Left lung (tissue), 14 donors: ENCODE measurements at places on chromosomes 11 and 22. TPM values are rescaled to one million over a fixed set of nuclear protein-coding genes. Genes with fewer than 3 reads are reported as not detected.

Gene LRRC55
- 3.9 TPM for polyA plus RNA-seq

Gene OR51E2
- polyA plus RNA-seq = 0.18 TPM

Gene OR10A2
- polyA plus RNA-seq = 0.06 TPM

Gene SYT13
- 4.2 TPM for polyA plus RNA-seq

Gene CRYBB2
- 1.0 TPM for polyA plus RNA-seq

Gene FOLR2
- polyA plus RNA-seq = 17.6 TPM

Gene TIMM10B
- 29.6 TPM for polyA plus RNA-seq

Gene PTPRJ
- 14.9 TPM for polyA plus RNA-seq

Gene RFPL2
- not detected for polyA plus RNA-seq

Gene SYT8
- polyA plus RNA-seq = 1.9 TPM

Gene TTLL1
- 19.1 TPM for polyA plus RNA-seq

Gene MUC2
- polyA plus RNA-seq = 0.03 TPM

Gene RAG2
- 0.23 TPM for polyA plus RNA-seq

Gene NOX4
- polyA plus RNA-seq = 6.5 TPM
